ENCODE measurements at places on chromosomes 13 and 19. TPM values are rescaled to one million over a fixed set of nuclear protein-coding genes. Genes with fewer than 3 reads are reported as not detected.

Gene IQCN
- 0.40 TPM for total RNA-seq

Gene CCDC70
- 0.42 TPM for total RNA-seq

Gene TMEM259
- 132 TPM for total RNA-seq

Gene CEBPA
- 0.80 TPM for total RNA-seq

Gene KIR2DL3
- 0.74 TPM for total RNA-seq

All from activated CD8-positive, alpha-beta memory T cell treated with anti-CD3 and anti-CD28 coated beads for 36 hours (primary cell).